ENCODE measurements at places on chromosomes 3 and 15. TPM values are rescaled to one million over a fixed set of nuclear protein-coding genes. Genes with fewer than 3 reads are reported as not detected.

Gene A4GNT
- polyA plus RNA-seq: not detected

Gene CCR2
- polyA plus RNA-seq: 0.40 TPM

Gene RTP2
- polyA plus RNA-seq: not detected

Gene SAMMSON
- 0.23 TPM for polyA plus RNA-seq

Gene SPATA12
- 0.12 TPM for polyA plus RNA-seq

Gene POLR2M
- 166 TPM for polyA plus RNA-seq

Gene BOC
- 28.6 TPM for polyA plus RNA-seq

Gene TTLL13
- polyA plus RNA-seq: 0.04 TPM

Gene NLGN1
- 1.2 TPM for polyA plus RNA-seq

Gene SIDT1
- polyA plus RNA-seq: 1.3 TPM

Gene DHX30
- polyA plus RNA-seq: 44.5 TPM

Gene MOBP
- 0.68 TPM for polyA plus RNA-seq

Gene GOLGA8M
- 1.7 TPM for polyA plus RNA-seq

Gene NTRK3
- polyA plus RNA-seq: 14.6 TPM

Gene IMPG2
- 0.22 TPM for polyA plus RNA-seq

Gene WDR72
- not detected for polyA plus RNA-seq

Gene SLC24A5
- polyA plus RNA-seq: not detected

Gene FBXL22
- 6.3 TPM for polyA plus RNA-seq

Gene FBXO40
- polyA plus RNA-seq: 0.63 TPM

Gene PSMD6
- 68.6 TPM for polyA plus RNA-seq

Gene CISH
- polyA plus RNA-seq: 21.9 TPM

Gene DAPK2
- polyA plus RNA-seq: 2.7 TPM

Gene CHRNA7
- 1.6 TPM for polyA plus RNA-seq

Gene CCDC39
- 0.72 TPM for polyA plus RNA-seq

Gene EDEM1
- polyA plus RNA-seq: 14.3 TPM

Gene CPN2
- polyA plus RNA-seq: 1.6 TPM

Gene CD200R1
- 0.23 TPM for polyA plus RNA-seq

Gene CACNA2D3
- polyA plus RNA-seq: 2.0 TPM

Gene CEMIP
- polyA plus RNA-seq: 4.1 TPM

Gene DLL4
- 4.1 TPM for polyA plus RNA-seq

Gene TEX9
- 4.5 TPM for polyA plus RNA-seq

Gene SCAANT1
- not detected for polyA plus RNA-seq

Gene VILL
- polyA plus RNA-seq: 12.3 TPM

Gene ATP1B3
- polyA plus RNA-seq: 44.4 TPM

Gene CLDN16
- polyA plus RNA-seq: 0.06 TPM
